ENCODE measurements at places on chromosomes 6 and 20.
A peak's percentile ranks its signal among the peaks of the same experiment; 100 is the strongest.

GRCh38 chr6:114650891-114651290 is 308.1 kb upstream of the HS3ST5 start:
- no peak for DNase-seq

GRCh38 chr6:42629845-42630244 is 66.0 kb downstream of the UBR2 start:
- no peak for DNase-seq

GRCh38 chr6:155253337-155253736 is 10.5 kb upstream of the CLDN20 start:
- DNase-seq, result no peak

GRCh38 chr6:27280064-27280539 is 32.0 kb downstream of the POM121L2 start:
- DNase-seq, result no peak

DNA sequence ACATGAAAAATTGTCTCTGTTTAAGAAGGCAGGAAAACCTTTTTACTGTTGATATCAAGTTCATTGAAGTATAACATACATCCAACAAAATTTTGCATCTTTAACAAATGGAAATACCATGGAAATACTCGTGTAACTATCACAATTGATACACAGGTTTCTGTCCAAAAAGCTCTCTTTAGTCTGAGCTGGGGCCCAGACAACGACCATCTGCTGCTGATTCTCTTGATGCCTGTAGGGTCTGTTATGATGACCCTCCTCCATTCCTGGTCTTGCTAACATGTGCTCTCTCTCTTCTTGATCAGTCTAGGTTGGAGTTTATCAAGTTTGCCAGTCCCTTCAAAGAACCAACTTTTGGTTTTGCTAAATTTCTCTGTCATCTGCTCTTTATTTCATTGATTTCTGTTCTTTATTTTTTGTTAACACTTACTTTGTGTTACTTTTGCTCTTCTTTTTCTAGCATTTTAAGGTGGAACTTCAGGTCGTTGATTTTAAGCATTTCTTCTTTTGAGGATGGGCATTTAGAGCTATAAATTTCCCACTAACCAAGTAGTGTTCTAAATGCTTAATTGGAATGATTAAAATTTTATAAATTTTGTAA is 116.8 kb downstream of the PSMB1 start:
- DNase-seq, result no peak

GRCh38 chr20:46683939-46684750 is 5.1 kb downstream of the TP53RK start:
- peak; percentile 73 for DNase-seq

DNA sequence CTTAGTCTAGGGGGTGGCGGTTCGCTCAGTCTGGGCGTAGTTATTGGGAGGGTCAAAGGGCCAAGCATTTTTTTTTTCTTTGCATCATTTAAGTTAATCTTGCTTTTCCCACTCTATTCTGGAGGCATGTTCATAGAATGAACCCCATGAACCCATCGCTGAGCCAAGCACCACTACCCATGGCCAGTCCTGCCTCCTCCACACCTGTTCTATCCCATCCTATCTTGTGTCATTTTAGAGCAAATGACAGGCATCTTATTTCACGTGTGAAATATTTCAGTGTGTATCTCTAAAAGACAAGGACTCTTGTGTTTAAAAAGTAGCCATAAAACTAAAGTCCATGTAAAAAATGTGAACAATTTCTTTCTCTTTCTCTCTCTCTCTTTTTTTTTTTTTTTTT is 13.9 kb downstream of the SRC start:
- DNase-seq, result no peak

DNA sequence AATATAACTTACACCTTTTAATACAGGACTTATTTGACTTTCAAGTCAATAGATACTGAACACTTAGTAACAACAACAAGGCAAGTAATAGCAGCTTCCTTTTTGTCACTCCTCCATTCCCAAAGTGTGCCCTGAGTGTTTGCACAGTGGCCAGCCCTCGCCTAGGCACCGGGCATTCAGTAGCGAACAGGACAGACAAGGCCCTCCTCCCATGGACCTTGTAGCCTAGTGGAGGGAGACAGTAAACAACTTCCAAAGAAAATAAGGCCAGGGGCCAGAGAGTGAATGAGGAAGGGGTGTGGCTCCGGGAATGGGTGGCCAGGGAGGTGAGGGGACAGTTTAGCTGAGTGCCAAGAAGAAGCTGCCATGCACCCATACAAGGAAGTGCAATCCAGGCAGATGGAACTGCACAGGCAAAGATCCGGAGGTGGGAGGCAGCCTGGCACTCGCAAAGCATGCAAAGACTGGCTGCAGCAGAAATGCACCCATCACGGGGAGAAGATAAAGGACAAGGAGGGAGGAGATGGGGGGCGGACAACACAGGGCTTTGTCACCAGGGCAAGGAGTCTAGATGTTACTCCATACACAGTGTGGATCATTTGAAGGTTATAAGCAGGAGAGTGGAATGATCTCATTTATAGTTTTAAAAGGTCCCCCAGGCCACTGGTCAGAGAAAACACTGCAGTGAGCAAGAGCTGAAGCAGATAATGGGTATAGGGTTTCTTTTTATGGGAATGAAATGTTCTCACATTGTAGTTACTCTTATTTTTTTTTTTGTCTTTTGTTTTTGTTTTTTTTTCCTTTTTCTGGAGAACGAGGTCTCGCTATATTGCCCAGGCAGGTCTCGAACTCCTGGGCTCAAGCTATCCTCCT is 32.2 kb downstream of the ATP9A start:
- no peak for DNase-seq

DNA sequence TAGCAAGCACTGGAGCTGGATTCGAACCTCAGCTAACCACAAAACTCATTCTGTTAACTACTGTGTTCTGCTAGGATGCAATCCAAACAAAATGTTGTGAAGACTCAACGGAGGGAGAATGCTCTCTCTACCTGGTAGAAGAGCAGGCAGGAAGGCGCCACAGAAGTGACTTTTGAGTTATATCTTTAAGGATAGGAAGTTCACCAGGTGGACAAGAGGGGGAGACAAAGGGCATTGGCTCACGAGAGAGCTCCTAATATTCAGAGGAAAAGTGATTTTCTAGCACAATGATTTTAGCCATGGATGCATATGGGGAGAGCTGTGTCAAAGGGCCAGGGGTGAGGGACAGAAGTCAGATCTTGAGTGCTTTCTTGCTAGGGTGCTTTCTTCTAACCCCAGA is 108.4 kb upstream of the MAFB start:
- DNase-seq, result no peak

- no peak for DNase-seq
Observed at GRCh38 chr6:125014661-125014957, 52.4 kb downstream of the RNF217 start.
